ENCODE measurements at places on chromosomes 12 and 14.

- DNase-seq: no peak
Observed at GRCh38 chr12:93447555-93448290, 6.0 kb upstream of the UBE2N start.

DNA sequence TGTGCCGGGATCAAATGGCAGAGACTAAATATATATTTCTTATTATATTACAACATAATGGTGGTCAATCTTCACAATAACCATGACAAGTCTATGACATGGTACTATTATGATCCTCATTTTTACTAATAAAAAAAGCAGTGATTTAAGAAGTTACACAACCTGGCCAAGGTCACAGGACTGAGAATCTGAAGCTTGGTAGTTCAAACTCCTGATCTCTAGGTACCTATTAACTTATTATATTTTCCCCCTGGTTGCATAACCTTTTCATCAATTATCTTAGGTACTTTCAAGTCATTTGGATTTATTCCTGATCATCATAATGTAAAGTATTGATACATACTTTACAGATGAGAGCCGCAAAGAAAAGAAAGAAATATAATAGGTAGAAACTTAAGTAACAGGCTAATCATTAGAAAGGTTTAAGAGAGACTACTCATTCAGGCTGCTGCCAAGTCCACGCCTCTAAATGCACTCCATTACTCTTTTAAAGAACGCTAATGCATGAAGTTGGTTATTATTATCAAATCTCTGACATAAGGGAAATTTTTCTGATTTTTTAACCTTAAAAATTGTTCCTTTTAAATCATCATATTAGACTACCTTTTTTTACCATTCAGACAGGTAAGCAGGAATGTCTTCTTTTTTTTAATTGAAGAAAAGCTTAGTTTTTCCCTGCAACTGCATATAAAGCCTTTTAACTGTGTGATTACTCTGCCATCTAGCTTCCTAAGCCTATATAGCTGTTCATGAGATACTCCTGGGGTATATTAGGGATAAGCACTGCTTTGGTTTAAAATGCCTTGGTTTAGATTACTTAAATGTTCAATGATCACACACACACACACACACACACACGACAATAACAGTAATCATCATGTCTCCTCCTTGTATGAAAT, 35.6 kb downstream of the RPS29 start:
- peak; percentile 44 for DNase-seq

GRCh38 chr12:15273896-15274295, 48.4 kb upstream of the PTPRO start:
- no peak for DNase-seq

GRCh38 chr12:77486872-77487271, 343.8 kb upstream of the NAV3 start:
- no peak for DNase-seq

DNA sequence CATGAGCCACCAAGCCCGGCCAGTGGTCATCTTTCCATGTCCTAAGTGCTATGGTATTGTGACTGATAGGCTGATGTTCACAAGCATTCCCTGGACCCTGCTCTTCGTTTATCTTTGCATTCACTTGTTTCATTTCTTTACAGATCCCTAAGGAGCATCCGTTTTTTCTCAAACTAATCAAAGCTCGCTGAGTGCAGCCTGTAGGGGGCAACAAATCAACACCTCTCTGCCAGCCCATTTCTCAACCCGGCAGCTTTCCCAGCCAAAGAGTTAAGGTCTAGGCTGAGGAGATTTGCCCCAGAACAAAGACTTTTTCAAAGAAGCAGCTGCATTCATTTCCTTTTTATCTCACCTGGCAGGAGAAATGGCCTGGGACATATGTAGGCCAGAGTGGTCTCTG, 12.1 kb downstream of the SIRT4 start:
- DNase-seq: peak; percentile 45

DNA sequence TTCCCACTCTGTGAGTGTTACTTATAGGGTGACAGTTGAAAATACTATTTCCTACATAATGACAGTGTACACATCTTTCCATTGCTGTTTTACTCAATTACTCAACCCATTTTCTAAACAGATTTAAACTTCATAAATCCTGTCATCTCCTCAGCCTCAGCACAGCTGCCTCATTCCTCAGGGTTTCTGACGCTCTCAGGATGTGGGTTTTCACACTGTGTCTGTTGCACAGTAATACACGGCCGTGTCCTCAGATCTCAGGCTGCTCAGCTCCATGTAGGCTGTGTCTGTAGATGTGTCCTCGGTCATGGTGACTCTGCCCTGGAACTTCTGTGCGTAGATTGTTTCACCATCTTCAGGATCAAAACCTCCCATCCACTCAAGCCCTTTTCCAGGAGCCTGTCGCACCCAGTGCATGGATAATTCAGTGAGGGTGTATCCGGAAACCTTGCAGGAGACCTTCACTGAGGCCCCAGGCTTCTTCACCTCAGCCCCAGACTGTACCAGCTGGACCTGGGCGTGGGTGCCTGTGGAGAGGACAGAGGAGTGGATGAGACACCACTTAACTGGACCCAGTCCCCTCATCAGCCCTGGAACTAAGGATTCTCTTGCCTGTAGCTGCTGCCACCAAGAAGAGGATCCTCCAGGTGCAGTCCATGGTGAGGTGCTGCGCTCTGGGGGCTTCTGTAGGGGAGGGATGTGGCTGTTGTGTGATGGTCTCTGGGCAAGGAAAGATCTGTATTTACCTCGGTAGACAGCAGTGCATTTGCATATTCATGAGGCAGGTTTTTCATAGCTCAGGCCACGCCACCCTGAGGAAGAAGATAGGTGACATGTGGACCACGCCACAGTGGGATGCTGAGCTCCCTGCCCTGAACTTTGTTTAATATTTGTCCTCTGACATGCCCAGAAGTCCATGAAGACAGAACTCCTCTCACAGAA, 750.2 kb downstream of the TMEM121 start:
- no peak for DNase-seq

- DNase-seq: peak; percentile 34
Observed at GRCh38 chr12:130838284-130838950, 633 bp downstream of the STX2 start.

All from ELR (cell line).